ENCODE measurements at places on chromosomes 12 and 14.

GRCh38 chr12:124115976-124116690 lies 143.1 kb downstream of the ZNF664 start:
- DNase-seq = no peak

- no peak for DNase-seq
Measured at GRCh38 chr12:124687174-124687902, 119.9 kb upstream of the NCOR2 start.

DNA sequence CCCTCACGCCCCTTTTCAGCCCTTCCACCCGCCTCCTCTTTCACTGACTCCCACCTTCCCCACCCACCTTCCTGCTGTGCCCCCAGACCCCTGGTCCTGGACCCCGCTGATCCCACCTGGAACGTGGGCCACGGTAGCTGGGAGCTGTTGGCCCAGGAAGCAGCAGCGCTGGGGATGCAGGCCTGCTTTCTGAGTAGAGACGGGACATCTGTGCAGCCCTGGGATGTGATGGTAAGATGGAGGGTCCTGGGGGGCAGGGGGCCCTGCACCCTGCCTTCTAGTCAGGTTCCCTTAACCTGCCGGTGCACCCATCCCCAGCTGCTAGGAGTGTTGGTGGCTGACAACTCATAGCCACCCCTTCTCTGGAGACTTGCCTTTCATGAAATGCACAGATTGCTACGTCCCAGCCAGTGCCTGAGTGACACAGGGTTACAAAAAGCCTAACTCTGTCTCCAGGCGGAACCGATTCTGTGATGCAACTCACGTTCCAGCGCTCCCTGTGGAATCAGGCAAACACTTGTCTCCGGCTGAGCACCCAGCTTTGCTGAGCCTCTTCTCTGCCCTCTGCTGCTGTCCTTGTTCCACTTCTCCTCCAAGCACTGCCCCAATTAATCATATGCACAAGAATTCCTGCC lies 15.0 kb upstream of the OAS2 start:
- no peak for DNase-seq

DNA sequence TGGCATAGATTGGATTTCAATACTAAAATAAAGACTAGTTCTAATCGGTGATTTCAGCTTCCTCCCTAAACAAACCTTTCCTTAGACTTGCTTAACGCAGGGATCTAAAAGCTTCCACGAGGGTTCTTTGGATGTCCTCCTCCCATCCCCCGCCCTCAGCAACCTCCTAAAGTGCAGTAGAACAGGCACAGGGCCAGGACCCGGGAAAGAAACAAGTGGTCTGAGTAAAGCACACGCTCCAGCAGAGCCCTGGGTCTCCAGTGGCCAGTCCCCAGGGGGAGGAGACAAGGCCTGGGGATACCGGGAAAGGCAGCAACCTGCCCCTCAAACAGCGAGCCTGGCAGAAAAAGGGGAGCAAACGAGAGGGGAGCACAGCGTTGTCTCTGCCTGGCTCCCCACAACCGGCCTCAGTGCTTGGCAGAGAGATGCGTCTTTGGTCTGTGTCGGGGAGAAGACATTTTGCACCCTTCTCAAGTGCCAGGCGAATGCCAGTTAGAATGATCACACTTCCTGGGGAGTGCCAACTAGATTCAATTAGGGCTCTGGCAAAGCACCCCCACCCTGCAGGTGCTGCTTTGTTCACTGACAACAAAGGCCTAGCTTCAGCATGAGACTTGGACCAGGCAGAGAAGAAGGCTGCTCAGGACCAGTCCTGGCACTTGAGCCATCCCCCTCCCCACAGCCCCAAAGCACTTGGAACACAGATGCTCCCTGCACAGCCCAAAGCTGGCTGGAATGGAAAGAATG lies 17.1 kb upstream of the SLC6A12 start:
- DNase-seq = no peak

GRCh38 chr14:103634156-103634555 lies 5.1 kb downstream of the KLC1 start:
- DNase-seq = no peak

GRCh38 chr12:116539905-116540482 lies 19.2 kb upstream of the MAP1LC3B2 start:
- no peak for DNase-seq

Data from T-cell (primary cell).